ENCODE measurements at places on chromosomes 12 and 14.

DNA sequence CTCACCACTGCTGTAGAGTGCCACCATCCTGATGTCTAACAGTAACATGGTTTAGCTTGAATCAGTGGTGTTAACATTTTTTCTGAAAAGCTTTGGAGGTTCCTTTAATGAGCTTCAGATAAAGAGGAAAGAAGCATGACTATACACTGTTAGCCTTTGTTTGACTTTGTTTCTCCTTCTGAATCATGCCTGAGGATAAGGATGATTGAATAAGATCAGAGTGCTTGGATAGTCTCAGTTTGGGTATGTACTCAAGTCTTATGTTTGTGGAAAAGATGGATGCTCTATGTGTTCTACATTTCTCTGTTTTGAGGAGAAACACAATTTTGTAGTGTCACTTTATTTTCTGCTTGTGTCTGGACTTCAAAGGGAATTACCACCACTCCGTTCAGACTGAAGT, 42.0 kb downstream of the GPATCH2L start:
- DNase-seq = no peak

DNA sequence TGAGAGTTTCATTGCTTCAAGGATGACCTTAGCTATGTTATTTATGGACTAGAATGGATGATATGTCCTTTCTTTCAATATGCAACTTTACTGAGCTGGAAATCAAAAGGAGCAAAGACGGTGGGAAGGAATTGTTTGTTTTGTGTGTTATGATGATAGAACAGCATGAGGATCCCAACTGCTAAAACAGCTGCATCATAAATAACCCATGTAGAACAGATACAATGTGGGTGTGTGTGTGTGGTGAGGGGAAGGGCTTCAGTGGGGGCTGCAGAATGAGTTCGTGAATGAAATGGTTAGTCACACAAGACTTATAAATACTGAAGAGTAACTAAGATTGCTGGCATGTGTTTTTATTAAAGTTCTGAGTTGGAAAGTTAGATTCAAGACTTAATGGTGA, 80.1 kb downstream of the DACT1 start:
- DNase-seq = no peak

DNA sequence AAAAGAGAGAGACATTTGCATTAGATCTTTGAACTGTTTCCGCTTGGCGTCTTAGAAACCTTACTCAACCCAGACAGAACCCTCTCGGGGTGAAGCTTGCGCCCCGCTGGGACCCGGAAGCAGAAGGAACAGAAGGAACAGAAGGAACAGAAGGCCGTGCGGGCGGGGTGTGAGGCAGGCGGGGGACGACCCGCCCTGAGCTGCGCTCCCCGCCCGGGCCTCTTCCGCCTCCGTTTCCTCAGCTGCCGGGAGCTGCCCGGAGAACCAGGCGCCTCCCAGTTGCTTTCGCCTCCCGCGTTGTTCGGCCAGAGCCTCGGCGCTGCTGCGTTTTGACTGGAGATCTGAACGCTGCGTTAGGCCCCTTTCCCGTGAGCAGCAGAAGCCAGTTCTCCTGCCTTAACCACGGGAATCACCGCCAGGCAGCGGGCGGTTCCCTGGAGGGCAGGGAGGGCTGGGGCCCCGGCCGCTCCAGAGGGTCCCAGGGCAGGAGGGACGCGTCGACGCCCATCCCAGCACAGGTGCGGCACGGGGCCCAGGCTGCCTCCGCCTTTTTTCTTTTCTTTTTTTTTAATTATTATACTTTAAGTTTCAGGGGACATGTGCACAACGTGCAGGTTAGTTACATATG, 19.3 kb upstream of the MMP17 start:
- no peak for DNase-seq

DNA sequence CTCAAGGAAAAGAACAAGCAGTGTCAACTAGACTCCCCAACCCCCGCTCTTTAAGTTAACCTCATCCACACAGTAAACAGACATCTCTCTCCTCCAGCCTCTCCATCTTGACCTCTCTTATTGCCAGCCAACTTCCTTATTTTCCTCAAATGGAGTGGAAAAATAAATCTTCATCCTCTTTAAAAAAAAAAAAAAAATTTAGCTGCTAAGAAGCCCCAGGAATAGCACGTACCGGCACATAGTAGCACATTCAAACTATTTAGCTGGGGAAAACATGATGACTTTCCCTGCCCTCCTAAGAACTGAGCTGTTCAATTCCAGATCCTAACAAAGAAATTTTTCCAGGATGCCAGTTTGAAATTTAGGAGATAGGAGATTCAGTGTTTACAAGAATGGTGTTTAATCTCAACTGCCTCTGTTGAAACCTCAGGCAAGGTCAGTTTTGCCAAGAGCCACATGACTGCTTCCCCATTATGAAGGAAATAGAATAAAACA, 90.8 kb downstream of the EPS8 start:
- DNase-seq = no peak

DNA sequence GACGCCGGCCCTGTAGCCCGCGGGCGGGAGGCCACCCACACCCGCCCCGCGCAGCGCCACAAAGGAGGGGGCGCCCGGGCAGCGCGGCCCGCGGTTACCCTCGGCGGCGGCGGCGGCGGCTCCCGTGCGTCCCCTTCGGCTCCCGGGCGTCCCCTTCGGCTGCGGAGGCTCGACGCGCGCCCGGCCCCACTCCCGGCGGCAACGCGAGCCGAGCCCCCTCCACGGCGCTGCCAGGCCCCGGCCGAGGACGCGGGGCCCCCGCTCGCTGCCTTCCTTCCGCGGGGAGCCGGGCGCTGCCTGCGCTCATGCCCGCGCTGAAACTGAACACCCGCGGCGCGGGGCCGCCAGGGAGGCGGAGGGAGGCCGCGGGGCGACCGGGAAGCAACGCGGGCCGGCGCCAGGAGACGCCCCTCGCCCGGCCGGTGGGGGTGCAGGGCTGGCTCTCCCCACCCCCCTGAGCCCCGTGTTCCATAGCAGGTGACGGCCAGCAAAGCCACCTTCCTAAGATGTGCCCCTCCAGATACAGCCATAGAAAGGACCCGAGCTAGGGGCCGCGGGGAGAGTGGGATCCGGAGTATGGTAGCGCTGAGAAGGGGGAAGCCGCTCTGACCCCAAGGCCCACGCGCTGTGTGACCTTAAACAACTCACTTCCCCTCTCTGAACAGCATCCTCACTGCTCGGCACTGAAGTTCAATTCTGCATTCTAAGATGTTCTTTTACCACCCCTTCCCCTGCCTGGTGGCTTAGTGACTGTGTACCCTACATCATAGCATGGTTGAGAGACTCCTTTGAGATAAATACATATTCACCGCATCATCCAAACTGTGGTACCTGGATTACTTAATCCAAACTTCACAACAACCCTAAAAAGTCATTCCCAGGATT, 42.8 kb downstream of the KDM2B start:
- no peak for DNase-seq

DNA sequence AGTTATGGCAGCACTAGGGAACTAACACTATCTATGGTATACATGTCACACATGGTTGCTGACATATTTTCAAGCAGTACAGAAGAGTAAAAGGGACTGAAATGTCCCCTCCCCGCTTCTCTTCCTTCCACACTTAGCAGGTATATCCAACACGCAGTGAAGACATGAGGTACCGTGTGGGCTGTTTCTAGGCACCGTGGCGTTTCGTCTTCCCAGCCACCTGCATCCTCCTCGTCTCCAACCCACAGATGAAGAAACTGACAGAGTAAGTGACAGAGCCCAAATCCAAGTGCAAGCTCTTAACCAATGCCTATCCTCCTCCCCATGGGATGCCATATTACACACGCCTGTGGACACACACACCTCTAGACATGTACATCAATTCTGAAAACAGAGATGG, 32.4 kb downstream of the SLC8B1 start:
- DNase-seq = no peak

- no peak for DNase-seq
Observed at GRCh38 chr14:25861406-25861805, 736.4 kb downstream of the NOVA1 start.

- DNase-seq = no peak
Observed at GRCh38 chr14:95463171-95463901, 53.1 kb downstream of the SYNE3 start.

- DNase-seq = no peak
Observed at GRCh38 chr12:89706551-89706950, 2.1 kb downstream of the ATP2B1 start.

GRCh38 chr12:120013659-120014380, 24.8 kb downstream of the BICDL1 start:
- DNase-seq = no peak

- DNase-seq = no peak
Observed at GRCh38 chr14:25322784-25323183, 272.8 kb upstream of the STXBP6 start.

- DNase-seq = no peak
Observed at GRCh38 chr12:51942501-51943000, 8.9 kb upstream of the ACVR1B start.

GRCh38 chr14:64826333-64826732, 53.4 kb downstream of the SPTB start:
- DNase-seq = peak; percentile 30

DNA sequence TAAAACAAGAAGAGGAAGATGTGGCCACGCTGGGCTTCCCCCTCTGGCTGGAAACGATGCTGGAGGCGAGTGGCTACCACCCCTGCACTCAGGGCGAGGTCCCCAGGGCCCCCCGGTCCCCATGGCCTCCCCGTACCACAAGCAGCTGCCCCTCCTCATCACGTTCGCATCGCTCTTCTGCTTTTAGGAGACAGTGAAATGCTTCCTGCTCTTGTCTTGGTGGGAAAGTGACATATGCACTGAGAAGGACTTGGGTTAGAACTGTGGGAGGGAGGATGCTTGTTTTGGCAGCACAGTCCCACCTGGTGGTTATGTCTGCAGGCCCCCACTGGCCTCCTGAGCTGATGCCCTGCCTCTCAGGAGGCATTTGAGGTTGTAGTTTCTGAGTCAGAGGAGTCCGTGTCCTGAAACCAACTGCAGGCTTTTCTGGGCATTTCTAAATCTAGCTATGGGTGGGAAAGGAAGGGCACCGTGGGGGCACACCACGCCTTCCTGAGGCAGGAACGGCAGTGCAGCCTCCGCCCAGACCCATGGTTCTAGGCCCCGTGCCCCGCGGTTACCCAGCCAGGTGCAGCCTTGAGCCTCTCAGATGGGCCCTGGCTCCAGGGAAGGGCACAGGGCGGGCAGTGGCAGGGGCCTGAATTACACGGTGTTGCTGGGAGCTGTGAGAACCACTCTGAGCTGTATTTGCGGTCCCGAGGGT, 139.3 kb downstream of the ADGRD1 start:
- DNase-seq = no peak

- no peak for DNase-seq
Observed at GRCh38 chr12:114895827-114896226, 211.9 kb upstream of the TBX3 start.

- no peak for DNase-seq
Observed at GRCh38 chr12:26896913-26897312, 40.9 kb downstream of the INTS13 start.

DNA sequence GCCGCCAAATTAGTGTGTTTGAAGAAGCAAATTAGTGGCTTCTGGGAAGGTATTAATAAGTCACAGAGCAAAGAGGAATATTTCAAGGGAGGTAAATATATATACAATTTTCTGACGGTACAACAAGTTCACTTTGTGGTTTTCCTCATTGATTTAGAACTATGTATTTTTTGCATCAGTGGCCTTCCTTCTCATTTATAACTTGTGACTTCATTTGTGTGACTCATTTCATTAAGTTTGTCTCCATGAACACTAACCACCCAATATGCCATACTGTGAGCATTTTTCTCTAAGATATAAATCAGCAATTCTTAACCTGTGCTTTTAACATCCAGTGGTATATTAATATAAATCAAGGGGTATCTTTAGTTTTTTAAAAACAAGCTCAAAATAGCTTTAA, 29.3 kb upstream of the ARHGAP5 start:
- no peak for DNase-seq

DNA sequence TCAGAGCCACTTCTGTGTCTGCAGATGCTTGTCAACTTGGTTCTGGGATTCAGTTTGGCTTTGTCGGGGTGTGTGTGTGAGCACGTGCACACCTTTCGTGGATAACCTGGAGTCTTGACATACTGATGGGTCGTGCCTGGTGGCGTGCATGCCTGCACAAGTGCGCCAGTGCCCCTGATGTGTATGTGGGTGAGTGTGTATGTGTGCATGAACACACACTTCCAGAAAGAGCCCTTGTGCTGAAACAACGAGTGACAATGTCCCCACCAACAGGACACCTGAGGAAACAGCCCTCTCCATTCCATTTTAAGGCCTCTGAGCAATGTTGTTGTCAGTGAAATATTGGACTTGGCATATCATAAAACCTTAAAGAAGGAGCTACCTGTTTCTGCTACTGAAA, 53.9 kb downstream of the SMUG1 start:
- no peak for DNase-seq

GRCh38 chr12:121513464-121514183, 67.2 kb downstream of the KDM2B start:
- no peak for DNase-seq

DNA sequence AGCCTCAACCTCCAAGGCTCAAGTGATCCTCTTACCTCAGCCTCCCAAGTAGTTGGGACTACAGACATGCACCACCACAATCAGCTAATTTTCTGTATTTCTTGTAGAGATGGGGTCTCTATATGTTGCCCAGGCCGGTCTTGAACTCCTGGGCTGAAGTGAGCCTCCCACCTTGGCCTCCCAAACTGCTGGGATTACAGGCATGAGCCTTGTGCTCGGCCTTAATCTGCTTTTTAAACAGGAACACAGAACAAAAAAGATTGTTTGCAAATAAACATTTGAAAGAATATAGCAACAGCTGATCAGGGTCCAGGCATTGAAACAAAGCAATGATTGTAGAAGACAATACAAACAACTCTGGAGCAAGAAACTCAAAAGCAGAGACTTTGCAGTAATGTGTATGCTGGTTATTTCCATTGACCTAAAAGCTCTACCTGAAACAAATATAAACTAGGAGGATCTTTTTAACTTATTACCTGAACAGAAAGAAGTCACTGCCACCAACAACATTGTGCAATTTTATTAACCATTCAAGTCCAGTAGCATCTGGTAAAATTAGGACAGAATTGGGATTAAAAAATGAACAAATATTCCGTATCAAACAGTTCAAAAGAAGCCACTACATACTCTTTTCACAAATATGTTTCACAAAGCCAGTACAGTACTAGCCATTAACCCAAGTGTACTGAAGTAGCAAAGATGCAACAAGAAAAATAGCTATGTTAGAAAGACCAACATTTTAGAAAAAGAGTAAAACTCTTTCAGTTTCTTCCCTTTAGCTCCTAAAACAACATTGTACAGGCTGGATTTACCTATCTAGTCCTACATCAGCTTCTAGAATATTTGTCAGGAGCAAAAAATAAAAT, 14.2 kb downstream of the AMN1 start:
- DNase-seq = no peak

- no peak for DNase-seq
Observed at GRCh38 chr12:33825442-33825841, 196.9 kb upstream of the ALG10 start.

DNA sequence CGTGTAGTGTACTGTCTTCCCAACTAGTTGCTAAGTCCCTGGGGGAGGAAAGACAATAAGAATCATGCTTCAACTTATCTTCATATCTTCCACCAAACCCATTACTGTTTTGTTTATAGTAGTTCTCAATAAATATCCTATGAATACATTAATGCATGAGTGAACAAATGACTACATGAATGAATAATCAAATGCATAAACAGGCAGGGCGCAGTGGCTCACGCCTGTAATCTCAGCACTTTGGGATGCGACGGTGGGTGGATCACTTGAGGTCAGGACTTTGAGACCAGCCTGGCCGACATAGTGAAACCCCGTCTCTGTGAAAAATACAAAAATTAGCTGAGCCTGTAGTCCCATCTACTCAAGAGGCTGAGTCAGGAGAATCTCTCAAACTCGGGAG, 32.1 kb upstream of the NR2C1 start:
- no peak for DNase-seq

Measured in NCI-H187 treated with DMSO at 0.1 percent for 48 hours (cell line).